ENCODE measurements at places on chromosomes 2 and 18. TPM values are rescaled to one million over a fixed set of nuclear protein-coding genes. Genes with fewer than 3 reads are reported as not detected.

HDHD2 gene
- total RNA-seq, result 19.1 TPM

SCN3A gene
- not detected for total RNA-seq

PPM1G gene
- 51.3 TPM for total RNA-seq

IL1F10 gene
- total RNA-seq, result not detected

RESP18 gene
- not detected for total RNA-seq

MAL gene
- total RNA-seq, result not detected

PGAP1 gene
- total RNA-seq, result 6.4 TPM

DCDC2C gene
- not detected for total RNA-seq

GPR55 gene
- total RNA-seq, result not detected

TRIB2 gene
- total RNA-seq, result 49.5 TPM

RAPGEF4 gene
- 4.7 TPM for total RNA-seq

CABLES1 gene
- 8.8 TPM for total RNA-seq

PIEZO2 gene
- 2.1 TPM for total RNA-seq

DNAH7 gene
- total RNA-seq, result 0.12 TPM

DNER gene
- total RNA-seq, result 0.12 TPM

KLHL14 gene
- not detected for total RNA-seq

LCLAT1 gene
- total RNA-seq, result 15.2 TPM

AGXT gene
- total RNA-seq, result not detected

MBP gene
- 19.0 TPM for total RNA-seq

CDH7 gene
- not detected for total RNA-seq

SPATA3 gene
- total RNA-seq, result not detected

GALNT14 gene
- not detected for total RNA-seq

TPO gene
- not detected for total RNA-seq

ACSL3 gene
- 31.5 TPM for total RNA-seq

KCNS3 gene
- 0.34 TPM for total RNA-seq

IL36RN gene
- not detected for total RNA-seq

AP1S3 gene
- total RNA-seq, result 0.39 TPM

ANKRD30BL gene
- not detected for total RNA-seq

EFHD1 gene
- 0.37 TPM for total RNA-seq

TTR gene
- not detected for total RNA-seq

ICA1L gene
- 5.1 TPM for total RNA-seq

DLX2 gene
- total RNA-seq, result not detected

HDLBP gene
- 793 TPM for total RNA-seq

Measured in cardiac ventricle fibroblast (primary cell).